ENCODE measurements at places on chromosomes 4 and X.
A peak's percentile ranks its signal among the peaks of the same experiment; 100 is the strongest.

GRCh38 chrX:16386126-16386525 lies 218.8 kb downstream of the MAGEB17 start:
- DNase-seq = peak; percentile 5

DNA sequence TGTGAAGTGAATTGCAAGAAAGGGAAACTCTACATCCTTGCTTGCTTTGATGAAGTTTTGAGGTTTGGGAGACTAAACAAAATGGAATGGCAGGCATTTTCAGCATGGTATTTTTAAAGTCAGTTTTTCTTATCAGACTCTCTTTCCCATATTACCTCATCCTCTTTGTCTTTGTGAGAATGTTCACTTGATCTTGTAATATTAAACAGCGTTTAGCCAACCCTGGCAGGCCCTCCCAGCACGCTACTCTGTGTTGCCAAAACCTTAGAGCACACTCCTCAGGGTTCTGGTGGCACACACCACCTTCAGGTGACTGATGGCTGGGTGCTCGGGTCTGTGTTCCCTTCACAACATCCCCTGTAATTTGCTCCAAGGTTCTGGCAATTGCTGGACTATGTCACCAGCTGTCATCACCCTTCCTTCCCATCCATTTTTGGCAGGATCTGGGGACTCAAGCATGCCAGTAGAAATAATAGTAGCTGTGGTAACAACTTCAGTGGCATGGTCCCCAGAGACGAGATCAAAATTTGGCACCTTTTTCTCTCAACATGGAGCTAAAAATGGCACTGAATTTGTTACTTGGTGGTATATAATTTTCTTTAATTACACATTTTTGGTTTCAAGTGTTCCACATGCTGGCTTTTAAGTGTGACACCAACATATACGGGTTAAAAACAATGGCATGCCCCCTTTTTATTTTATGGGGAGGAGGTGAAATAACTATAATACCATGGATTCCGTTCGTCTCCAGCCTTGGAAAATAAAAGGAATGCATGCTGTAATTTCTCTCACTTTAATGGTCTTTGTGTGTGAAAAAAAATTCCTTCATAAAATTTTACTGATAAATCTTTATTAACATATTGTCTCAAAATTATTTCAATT lies 273.1 kb downstream of the DCTD start:
- DNase-seq = peak; percentile 90

DNA sequence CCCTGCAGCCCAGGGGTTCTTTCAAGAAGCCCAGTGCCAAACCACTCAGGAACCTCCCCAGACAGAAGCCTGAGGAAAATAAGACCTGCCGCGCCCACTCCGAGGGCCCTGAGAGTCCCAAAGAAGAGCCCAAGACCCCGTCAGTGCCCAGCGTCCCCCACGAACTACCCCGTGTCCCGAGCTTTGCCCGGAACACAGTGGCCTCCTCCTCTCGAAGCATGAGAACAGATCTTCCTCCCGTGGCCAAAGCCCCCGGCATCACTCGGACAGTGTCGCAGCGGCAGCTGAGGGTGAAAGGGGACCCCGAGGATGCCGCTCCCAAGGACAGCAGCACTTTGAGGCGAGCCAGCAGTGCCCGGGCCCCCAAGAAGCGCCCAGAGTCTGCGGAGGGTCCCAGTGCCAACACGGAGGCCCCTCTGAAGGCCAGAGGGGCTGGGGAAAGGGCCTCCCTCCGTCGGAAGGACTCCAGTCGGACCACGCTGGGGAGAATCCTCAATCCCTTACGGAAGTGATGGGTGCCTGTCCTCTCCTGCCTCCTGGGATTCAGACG lies 40.2 kb downstream of the FHDC1 start:
- DNase-seq = no peak

DNA sequence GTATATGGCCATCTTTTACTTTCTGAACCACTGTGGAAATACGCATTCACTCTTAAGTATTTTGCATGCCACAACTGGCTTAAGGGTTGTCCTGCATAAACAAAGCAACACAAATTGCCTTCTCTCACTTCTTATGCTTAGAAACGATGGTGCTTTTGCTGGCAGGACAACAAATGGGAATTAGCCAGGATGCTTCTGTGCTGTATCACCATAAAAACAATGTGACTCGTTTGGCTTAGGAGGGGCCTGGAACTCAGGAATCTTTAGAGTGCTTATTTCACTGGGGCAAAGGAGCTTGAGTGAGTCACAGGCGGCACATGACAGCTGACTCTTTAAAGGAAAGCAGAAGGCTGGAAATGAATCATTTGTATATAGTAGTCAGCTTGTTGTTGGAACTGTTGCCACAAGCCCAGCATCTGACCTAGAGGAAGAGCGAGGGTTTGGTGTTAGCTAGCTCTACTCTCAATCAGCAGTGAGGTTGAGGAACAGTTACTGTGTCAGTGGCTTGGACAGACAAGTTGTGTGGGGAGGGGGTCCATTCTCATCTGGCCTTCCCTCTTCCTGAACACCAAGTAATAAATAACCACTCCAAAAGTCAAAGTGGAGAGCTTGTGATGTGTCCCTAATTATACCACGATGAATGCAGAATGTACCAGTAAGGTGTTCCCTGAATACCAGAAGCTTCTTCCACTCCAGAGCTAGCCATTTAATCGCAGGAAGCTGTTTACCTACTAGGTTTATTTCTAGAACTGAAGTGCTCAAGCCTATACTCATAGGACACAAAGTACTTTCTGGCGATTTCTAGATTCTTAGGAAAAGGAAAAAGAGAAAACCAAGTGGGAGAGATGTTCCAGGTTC lies 293.1 kb downstream of the CAMK2D start:
- peak; percentile 100 for DNase-seq

- DNase-seq = no peak
Measured at GRCh38 chr4:138832563-138832962, 183.0 kb upstream of the NOCT start.

GRCh38 chrX:150361070-150361776 lies 1.9 kb upstream of the MAMLD1 start:
- peak; percentile 49 for DNase-seq

- DNase-seq = no peak
Measured at GRCh38 chr4:632926-633325, 7.6 kb downstream of the PDE6B start.

DNA sequence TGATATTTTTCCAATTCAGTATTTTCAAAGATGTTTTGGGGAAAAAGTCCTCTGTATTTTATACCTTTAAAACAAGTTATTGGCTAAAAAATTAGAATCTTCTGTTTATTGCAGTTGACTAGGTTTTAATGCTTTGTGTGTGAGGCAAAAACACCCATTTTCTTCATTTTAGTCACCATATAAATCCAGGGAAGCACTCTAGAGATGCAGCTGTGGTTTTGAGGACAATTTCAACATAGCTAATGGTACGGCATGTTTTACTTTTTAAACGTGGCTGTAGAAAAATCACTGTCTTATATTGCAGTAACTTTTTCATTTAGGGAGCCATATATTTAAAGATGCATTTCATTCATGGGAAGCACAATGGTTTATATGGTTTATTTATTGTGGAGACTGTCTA lies 129.1 kb upstream of the PITX2 start:
- DNase-seq = peak; percentile 60

DNA sequence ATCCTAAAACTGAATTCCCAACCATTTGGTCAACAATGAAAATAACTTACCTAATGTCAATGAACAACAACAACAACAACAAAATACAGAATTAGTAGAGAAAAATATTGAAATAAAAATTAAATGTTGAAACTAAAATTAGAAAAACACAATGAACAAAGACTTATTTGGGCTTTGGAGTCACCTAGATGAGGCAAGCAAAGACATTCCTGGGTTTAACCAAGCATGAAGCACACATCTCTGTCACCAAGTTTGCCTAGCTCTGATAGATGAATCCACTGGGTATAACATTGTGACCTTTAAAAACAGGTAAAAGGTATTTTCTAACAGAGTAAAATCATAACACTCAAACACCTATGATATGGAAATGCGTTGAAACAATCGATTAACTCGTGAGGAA lies 13.2 kb upstream of the SYTL5 start:
- no peak for DNase-seq

DNA sequence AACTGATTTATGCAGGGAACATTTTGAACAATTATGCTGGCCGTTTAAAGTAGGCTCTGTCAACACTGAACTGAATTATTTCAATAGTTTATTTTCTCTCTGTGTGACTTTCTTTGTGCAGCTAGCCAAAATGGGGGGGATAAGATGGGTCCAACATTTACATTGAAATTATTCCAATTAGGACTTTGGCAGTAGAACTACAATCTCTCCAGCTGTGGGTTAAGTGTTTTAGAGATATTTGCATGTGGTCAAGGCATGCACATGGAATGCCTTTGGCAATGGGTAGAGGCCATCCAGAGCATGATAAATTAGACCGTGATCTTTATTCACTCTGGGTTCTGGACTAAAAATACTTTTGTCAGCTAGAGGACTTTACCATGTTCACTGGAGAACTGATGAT lies 107.9 kb upstream of the ELOVL6 start:
- peak; percentile 7 for DNase-seq

DNA sequence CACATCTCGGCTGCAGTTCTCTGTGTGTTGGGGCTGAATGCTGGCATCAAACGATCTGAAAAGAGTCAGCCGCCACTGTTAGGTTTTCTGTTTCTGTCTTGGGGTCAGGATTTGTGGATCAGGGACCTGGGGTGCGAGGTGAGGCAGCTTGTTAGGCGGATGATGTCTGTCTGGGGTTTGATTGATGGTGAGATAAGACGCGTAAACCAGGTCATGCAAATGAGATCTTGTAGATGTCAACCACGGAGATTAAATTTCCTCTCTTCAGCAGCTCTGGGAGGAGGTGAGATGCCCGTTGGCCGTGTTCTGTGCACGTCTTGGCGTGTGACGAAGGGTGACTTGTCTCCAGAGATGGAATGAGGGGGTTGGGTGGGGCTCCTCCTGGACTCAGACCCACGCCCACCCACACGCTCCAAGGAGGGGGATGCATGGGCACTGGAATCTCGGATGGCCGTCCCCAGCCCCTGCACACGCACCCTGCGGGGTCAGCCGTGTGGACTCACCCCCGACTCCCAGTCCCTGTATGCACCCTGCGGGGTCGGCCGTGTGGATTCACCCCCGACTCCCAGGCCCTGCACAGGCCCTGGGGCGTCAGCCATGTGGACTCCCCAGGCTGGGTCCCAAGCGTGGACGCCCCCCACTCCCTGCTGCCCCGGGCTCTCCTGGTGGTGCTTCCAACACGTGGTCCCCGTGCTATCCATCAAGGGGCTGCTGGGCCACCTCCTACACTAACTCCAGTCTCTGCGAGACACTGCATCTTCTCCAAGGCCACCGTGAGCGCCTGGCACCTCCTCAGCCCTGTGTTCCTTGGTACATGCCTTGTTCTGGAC lies 16.0 kb upstream of the UVSSA start:
- no peak for DNase-seq

DNA sequence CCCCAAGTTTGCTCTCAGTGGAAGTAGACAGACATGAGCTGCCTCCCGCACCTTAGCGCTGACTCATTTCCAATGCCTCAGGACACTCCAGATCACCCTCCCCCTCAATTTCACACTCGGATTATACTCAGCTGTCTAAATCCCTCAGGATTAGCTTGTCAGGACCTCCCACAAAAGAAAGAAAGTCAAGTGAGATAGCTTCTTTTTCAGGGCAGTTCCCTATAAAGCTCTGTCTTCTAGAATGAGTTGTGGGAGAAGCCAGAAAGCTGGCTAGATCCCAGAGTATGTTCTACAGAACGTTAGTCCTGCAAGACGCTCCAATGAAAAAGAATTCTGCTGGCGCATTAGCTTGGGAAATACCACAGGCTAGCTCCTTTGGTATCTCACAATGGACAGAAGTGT lies 51.2 kb upstream of the MTNR1A start:
- DNase-seq = peak; percentile 62

DNA sequence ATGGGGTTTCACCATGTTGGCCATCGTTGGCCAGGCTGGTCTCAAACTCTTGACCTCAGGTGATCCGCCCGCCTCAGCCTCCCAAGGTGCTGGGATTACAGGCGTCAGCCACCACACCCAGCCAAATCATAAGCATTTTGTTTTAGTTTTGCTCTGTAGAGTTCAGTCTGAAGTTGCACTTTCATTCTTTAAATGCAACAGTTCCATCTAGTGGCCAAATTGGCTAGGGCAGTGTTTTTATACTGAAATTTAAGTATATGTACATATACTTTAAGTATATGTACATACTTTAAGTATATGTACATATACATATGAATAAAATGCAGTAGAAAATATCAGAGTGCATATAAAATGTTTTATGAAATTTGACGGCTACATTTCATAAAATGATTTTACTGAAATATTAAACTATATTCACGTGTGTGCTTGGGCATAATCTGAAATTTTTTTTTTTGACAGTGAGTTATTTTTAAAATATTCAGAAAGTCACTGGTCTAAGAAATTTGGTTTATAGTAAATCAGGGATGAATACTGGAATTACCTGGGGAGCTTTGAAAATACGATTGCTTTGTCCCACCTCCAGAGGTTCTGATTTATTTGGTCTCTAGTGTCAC lies 145.5 kb downstream of the NWD2 start:
- DNase-seq = peak; percentile 36

DNA sequence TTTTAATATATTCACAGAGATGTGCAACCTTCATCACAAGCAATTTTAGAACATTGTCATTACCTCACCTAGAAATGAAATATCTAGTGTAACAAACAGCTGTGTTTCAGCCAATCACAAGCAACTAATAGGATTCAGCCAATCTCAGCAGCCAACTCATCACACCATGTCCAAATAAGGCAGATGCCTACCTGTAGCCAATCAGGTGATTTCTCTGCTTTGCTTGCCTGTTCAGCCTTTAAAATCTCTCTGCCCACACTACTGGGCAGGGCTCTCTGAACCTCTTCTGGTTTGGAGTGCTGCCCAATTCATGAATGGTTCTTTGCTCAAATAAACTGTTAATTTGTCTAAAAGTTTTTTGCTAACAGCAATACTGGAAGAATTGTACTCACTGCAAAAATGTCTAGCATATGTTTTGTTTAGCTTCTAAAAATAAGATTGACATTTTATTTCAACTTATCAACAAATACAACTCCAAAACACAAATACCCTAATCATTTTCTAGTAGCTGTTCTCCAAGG lies 52.4 kb upstream of the IGFBP7 start:
- no peak for DNase-seq

DNA sequence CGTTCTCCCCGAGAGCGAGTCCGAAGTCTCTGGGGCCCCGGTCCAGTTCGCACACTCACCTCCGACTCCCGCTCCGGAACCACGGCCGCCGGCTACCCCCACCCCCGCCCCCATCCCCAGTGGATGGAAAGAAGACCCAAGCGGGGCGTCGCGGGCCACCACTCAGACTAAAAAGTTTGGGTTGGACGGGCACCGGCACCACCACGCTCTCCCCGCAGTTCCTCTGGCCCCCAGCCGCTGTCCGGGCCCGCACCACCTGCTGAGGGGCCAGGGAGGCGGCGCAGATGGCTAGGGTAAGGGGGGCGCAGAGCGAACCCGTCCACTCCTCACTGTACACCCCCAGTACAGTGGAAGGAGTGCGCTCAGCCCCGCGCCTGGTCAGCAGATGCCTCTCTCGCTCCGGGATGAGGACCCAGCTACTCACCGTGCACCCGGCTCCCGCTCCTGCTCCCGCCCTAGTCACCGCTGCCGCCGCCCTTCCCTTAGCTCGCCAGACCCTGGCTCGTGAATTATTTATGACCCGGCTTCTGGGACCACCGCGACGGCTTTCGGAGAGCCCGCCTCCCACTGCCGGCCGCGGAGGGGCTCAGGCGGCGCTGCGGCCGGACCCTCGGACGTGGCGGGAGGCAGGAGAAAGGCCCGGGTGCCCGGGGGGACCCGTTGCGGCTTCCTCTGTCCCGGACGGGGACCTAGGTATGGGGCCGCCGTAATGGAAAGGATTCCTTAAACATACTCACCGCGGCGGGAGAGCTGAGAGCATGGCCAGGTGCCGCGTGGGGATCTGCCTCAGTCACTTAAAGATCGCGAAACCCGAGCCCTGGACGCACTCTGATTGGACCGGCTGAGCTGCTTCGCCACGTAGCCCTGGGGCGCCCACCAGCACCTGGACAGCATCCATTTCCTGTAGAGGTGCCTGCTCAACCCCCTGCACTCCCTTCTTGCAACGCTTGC lies at the start of gene PROM1:
Gene PROM1, minus strand, starts transcription at position 783 of the 951 bp plus-strand sequence. CDS start 8,117 bp downstream, outside the sequence.
- DNase-seq = no peak
